Smooth muscle cell of the pulmonary artery (primary cell): ENCODE measurements at places on chromosomes 11 and 22. TPM values are rescaled to one million over a fixed set of nuclear protein-coding genes. Genes with fewer than 3 reads are reported as not detected.

SPDYC gene
- not detected in 2 replicates for total RNA-seq

OTOG gene
- not detected in 2 replicates for total RNA-seq

CARD18 gene
- total RNA-seq = not detected in 2 replicates

PIWIL4 gene
- 3.0 and 4.6 TPM in 2 replicates for total RNA-seq

SSTR3 gene
- not detected in 2 replicates for total RNA-seq

ATP6V1E1 gene
- total RNA-seq = 197 and 240 TPM in 2 replicates

CNGA4 gene
- 0.07 and 0.17 TPM in 2 replicates for total RNA-seq

GLB1L2 gene
- total RNA-seq = 0.03 and 0.39 TPM in 2 replicates

PIK3C2A gene
- 53.9 and 70.8 TPM in 2 replicates for total RNA-seq
